Neural progenitor cell (in vitro differentiated cells): ENCODE measurements at places on chromosomes 13 and 19.

- DNase-seq, result no peak
Observed at GRCh38 chr13:113073942-113074341, 31.6 kb upstream of the F7 start.

- no peak for DNase-seq
Observed at GRCh38 chr19:33157906-33158305, 26.0 kb downstream of the WDR88 start.

DNA sequence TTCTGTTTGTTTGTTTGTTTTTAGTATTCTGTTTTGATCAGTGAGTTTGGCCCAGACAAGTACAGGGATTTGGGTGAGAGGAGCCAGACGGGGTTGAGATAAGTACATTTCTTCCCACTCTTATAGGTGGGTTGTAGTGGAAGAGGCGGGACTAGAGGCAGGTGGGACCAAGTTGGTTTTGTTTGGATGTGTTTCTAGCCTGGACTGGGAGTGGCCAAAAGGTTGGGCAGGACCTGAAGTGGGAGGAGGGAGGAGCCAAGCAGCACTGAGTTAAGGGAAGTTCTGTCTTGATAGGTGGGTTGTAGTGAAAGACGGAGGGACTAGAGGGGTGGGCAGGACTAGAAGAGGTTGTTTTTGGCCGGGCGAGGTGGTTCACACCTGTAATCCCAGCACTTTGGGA is 9.0 kb downstream of the DNASE2 start:
- no peak for DNase-seq

GRCh38 chr13:36531746-36532486 is 99.6 kb downstream of the CCNA1 start:
- DNase-seq, result no peak

DNA sequence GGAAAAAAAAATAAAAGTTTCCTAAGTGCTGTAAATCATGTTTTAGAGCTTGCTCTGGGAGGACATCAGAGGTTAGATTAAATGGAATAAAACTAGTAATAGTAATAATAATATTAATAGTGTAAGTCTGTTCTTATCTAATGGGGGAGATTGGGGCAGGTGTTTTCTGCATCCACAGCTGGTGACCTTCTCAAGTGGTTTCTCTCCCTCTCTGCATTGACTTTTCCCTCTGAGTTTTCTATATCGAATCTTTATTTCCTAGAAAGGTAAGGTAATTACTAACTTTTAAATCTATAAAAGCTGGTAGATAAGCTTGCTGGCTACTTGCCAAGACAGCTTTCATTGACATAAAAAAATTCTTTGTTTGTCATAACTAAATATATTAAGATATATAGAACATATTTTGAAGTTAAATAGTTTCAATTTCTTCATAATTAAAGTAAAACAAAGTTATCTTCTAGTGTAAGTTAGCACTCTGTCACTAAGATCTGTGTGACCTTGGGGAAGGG is 49.6 kb upstream of the DIAPH3 start:
- no peak for DNase-seq

- peak; percentile 26 for DNase-seq
Observed at GRCh38 chr19:39408392-39409207, 2.0 kb downstream of the ZFP36 start.

DNA sequence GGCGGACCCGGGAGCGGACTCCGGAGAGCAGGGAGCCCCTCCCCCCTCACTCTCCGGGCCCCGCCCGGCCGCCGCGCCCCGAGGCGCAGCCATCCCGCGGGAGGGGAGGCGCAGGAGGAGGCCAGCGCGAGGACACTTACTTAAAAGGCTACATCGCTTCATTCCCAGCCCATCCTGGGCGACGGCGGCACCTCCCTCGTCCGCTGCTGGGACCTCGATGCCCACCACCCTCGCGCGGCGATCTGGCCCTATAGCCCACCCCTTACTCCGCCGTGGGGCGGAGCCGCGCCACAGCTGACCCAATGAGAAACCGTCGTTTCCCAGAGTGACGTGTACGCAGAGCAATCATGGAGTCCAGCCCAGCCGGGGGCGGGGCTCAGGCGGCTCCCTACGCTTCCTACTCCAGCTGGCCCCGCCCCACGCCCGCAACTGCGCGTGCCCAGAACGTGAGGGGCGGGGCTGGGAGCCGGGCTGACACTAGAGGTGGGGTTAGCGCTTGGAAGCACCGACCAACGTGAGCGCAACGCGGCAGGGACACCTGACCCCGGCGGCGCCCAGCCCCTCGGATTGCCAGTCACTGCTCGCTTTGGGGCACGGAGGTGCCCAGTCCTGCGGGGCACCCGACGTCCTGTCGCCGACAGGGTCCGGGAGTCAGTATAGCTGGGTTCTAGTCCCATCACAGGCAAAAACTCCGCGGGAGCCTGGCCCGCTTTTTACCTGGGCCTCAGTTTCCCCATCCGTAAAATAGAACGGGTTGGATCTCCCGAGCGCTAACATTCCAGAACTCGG is at the start of gene ANKRD27:
Gene ANKRD27 (minus strand): TSS at position 250 of the 789 bp plus-strand sequence. CDS start 16,165 bp downstream, outside the sequence.
- DNase-seq, result peak; percentile 99

- DNase-seq, result no peak
Observed at GRCh38 chr13:46168341-46168740, 13.6 kb downstream of the LCP1 start.

DNA sequence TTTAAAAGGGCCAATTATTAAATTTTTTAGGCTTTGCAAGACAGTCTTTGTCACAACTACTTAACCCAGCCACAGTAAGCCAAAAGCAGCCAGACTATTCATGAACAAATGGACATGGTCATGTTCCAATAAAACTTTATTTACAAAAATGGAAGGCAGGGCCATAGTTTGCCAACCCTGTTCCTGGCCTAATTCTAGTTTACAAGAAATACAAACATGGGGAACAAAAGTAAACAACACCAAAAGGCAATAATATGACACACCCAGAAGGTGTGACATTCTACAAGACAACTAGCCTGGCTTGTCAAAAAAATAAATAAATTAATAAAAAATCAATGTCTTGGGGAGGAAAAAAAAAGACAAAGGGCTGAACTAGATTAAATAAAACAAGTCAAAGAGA is 24.8 kb upstream of the CCNP start:
- DNase-seq, result no peak

DNA sequence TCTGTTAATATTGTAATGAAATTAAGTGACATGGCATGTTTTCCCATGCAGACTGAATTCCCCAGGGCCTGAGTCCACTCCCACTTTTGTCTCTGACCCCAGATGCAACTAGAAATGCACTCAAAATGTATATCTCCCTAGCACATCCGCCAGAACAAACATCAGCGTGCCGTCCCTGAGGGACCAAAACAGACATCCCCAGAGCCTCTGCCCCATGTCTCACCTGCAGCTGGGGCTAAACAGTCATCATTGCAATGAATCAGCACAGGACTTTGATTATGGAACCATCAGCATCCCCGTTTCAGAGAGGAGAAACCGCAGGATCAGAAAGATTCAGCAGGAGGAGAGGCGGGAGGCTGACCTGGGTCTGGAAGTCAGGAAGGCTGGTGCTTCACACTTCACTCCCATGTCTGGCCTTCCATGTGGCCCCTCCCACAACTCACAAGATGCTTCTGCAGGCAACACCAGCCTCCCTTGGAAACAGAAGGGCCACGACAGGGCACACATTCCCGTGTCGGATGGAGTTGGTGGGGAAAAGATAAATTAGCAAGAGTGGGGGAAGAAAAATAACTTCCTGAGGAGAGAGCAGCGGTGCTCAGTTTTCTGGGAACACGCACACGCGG is 130.6 kb upstream of the VSTM2B start:
- no peak for DNase-seq

DNA sequence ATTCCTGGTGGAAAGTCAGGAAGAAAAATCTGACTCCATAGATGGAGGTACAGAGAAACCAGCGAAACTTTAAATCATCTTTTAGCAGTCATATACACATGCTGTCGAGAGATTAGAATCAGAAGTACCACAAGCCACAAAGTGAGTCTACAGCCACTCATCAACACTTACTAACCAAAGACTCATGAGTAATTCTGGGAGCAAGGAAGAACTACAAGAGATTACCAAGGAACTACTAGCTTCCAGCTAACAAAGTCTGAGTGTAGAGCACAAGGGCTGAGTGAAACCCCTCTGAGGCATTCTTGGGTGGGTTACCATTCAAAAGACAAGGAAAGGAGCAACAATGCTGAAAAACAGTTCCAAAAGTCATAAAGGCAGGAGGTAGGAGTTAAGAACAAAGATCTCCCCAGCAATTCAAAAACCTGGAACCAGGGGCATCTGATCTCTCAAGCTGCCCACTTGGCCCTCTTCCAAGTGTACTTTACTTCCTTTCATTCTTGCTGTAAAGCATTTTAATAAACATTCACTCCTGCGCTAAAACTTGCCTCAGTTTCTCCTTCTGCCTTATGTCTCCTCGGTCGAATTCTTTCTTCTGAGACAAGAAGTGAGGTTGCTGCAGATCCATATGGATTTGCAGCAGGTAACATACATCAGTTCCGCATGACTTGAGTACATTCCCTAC is 13.0 kb downstream of the RBM26 start:
- DNase-seq, result no peak

GRCh38 chr13:100024023-100024422 is 42.4 kb downstream of the ZIC2 start:
- no peak for DNase-seq

- no peak for DNase-seq
Observed at GRCh38 chr19:16160943-16161560, 12.3 kb downstream of the CIB3 start.

DNA sequence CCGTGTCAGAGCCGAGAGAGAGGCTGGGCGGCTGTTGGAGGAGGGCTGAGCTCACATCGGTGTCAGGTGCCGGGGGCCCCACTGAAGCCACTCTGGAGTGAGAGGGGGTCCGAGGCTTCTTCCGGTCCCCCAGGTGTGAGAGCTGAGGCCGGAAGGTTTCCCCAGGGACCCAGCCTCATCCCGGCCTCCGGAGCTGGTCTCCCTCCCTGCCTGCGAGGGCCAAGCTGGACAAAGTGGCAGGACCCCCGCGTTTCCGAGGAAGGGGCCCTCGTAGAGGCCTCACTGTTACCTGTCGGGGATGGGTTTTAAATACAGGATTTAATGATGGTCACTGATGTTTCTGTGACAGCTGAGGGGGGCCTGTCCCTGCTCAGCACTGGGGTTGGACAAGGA is 6.6 kb downstream of the HCN2 start:
- DNase-seq, result no peak

DNA sequence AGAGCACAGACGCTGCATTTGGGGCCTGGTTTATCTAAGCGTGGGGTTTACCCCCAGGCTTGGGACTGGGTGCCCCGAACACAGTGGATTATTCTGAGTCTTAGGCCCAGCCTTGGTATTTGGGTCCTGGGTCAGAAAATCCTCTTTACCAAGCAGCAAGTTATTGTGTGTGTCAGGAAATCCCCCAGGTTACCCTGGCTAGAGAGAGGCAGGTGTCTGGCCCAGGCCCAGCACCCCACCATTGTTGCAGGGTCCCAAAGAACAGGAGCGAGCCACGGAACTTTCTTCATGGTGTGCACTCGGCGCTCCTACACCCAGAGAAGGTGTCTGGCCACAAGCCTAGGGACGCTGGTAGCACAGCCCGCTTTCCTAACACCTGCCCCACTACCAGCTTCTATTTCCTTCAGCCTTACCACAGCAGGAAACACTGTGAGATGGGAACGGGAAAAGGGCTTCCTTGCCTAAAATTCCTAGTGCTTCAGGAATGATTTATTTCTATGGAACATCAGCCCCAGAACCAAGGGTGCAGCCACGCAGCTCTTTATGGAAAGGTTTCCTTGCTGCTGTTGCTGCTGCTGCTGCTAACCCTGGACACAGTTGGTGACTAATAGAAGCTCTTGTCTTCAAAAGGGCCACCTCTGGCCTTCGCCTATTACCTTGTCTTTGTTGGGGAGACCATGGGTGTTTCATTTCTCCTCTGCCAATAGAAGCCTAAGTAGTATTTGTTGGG is 7.4 kb upstream of the CDX2 start:
- DNase-seq, result no peak
